ENCODE measurements at places on chromosomes 2 and 18.
A peak's percentile ranks its signal among the peaks of the same experiment; 100 is the strongest.

DNA sequence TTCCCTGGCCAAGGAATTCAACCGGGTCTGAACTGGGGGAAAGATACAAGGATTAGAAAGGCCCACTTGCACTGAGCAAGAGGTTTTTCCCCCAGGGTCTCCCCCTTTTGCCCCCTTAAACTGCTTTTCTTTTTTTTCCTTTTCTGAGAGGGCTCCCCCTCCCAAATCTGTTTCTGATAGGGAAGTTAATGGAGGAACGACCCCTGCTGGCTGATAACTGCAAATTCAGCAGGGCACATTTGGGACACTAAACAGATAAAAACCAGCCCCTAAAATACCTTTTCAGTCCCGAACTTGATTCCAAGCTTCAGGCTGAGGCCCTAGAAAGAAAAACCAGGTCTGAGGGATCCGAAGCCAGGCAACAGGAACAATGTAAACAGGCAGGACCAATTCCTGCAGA is 1012.4 kb upstream of the CRIM1 start:
- no peak for DNase-seq

DNA sequence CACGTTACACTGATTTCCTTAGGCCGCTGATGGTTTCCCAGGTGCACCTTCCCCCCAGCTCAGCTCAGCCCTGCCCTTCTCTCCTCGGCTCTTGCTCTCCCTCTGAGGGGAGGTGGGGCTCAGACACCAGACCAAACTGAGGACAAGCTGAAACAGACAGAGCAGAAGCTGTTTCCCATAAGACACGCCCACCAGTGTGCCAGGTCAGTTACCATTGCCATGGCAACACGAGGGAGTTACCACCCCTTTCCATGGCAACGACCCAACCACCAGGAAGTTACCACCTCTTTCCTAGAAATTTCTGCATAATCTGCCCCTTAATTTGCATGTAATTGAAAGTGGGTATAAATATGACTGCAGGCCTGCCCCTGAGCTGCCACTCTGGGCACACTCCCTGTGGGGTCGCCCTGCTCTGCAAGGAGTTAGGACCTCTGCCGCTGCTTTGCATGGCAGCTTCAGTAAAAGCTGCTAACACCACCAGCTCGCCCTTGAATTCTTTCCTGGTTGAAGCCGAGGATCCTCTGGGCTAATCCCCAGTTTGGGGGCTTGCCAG is 120.9 kb upstream of the SMIM21 start:
- peak; percentile 53 for DNase-seq

DNA sequence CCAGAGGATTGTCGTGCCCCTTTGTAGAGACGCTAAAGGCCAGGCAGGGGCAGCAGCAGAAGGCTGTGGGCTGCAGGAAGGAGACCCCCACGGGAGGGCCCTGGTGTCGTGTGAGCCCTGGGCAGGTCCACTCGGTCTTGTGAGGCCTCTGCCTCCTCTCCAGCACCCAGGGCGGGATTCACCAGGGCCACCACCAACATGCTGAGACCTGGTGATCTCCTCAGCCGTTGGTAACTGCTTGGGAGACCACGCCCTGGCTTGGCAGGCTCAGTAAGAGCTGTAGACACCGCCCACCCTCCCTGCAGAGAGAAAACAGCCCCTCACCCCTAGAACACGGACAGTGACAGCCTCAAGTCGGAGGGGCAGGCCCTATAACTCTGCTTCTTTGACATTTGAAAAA is 21.1 kb downstream of the MBP start:
- no peak for DNase-seq

DNA sequence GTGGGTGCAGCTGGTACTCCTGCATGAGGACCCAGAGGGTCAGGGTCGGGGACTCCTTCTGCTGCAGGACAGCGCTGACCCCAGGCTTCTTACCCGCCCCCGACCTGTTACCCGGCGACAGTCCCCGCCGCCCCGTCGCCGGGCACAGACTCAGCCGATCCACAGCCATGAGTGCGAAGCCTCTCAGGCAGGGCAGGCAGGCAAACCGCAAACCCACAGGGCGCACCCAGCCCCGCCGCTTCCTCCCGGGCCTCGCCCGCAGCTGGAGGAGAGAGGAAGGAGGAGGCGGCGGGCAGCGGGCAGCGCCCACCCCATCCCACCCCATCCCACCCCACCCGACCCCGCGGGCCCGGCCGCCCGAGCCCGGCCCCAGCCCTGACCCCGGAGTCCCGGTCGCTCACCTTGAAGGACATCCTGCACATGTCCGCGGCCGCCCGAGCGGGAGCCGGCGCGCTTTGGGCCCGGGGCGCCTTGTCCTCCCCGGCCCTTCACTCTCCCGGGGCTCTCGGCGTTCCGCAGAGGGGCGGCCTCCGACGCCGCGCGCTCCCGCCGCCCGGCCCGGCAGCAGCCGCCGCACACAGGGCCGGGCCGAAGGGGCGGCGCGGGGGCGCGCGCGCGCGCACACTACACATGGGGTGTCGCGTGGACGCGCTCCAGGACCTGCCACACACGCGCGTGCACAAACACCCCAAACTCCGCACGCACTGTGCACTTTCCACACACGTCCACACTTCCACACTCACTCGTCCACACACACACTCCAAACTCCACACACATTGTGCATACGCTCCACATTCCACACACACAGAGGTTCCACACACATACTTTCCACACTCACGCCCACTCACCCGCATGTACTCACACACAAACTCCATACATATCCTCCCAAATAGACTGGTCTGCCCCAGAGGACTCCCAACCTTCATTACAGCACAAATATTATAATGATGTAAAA is at the start of gene ANKRD29:
Gene ANKRD29, minus strand, starts transcription at position 603 of the 955 bp plus-strand sequence. Its CDS starts 181 bp downstream, at position 422.
- DNase-seq, result peak; percentile 7

GRCh38 chr18:62085756-62086155 is 101.1 kb downstream of the PIGN start:
- DNase-seq, result no peak

GRCh38 chr2:173397539-173397938 is 42.9 kb downstream of the CDCA7 start:
- no peak for DNase-seq

GRCh38 chr2:136005462-136006196 is 20.2 kb upstream of the DARS1 start:
- no peak for DNase-seq

DNA sequence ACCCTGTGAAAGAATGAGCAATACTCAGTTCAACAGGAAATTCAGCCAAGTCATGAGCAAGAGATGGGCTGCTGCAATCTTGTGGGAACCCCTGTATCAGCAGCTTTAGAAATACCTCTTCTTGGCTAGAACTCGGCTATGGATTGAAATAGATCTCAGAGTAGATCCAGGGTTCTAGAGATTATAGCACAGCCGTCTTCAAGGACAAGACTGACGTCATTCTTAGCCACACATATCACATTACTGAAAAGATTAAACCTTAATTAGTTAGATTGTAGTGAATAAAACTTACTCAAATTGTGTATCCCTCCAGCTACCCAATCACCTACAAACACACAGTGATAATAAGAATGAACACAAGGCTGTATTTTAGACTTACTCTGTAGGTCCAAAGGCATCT is 776.4 kb downstream of the EPHA4 start:
- DNase-seq, result no peak

GRCh38 chr2:216665717-216666116 is 29.6 kb downstream of the IGFBP5 start:
- peak; percentile 77 for DNase-seq

- DNase-seq, result no peak
Measured at GRCh38 chr2:20496076-20496872, 49.4 kb downstream of the RHOB start.

DNA sequence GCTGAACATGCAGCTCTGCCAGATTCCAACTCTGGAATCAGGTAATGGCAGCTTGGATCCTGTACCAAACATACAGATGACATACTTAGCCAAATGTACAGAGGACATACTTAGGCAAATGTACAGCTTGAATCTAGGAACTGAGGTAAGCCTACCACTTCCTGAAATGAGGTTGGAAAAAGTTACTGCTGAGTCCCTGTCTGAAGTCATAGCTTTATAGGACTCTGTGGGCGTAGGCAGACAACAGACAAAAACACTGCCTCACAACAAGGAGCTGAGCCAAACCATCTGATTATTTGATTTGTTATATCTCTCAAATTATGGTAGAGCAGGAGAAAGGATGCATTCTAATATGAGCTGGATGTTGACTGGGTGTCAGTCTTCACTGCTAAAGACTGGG is 290.2 kb upstream of the TCF4 start:
- no peak for DNase-seq

DNA sequence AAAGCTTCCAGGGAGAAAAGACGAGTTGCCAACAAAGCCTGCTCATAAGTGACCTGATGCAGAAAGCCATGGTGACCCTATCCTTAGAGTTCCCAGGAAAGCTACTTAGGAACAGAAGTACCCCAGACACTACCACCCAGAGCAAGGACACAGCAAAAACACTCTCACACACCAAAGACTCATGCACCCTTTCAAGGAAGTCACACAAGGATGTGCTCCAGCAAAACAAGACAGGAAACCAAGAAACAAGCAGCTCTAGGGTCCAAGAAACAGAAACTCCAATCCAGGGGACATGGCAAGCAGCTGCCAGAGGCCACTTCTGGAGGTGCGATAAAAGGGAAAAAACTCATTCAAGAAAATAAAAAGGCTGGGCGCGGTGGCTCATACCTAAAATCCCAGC is 5.7 kb downstream of the KIF1A start:
- no peak for DNase-seq

DNA sequence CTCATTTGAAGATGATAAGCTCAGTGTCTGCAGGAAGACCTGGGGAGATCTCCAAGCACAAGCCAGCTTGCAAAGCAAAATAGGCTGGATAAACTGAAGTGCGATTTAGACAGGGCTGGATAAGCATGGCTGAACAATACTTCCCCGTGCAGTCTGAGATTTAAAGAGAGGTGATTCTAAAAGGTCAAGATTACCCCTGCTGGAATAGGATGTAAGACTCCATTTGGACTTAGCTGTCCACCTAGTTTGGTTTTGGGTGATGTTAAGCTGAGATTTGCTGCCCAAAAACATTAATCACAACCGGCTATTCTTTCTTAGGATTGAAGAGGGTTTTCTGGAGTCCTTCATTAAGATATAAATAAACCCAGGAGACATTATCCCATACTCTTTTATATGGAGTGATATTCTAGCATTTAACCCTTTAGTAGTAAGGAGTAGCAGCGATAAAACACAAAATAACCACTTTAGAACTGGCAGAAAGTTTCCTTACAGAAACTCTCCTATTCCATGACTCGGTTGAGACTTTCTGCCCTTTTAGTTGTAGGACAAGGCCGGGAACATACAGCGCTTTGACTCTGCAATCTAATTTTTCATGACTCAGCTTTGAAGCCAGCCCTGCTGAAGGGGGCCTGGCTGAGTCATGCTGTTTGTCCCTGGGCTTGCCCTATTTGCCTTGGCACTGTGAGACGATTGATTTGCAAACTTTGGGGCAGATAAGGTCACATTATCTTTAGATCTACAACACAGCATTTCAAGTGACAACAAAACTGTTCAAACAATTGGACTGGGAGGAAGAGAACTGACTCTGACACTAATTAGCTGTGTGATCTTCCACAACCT is 238.2 kb downstream of the GCA start:
- DNase-seq, result no peak

DNA sequence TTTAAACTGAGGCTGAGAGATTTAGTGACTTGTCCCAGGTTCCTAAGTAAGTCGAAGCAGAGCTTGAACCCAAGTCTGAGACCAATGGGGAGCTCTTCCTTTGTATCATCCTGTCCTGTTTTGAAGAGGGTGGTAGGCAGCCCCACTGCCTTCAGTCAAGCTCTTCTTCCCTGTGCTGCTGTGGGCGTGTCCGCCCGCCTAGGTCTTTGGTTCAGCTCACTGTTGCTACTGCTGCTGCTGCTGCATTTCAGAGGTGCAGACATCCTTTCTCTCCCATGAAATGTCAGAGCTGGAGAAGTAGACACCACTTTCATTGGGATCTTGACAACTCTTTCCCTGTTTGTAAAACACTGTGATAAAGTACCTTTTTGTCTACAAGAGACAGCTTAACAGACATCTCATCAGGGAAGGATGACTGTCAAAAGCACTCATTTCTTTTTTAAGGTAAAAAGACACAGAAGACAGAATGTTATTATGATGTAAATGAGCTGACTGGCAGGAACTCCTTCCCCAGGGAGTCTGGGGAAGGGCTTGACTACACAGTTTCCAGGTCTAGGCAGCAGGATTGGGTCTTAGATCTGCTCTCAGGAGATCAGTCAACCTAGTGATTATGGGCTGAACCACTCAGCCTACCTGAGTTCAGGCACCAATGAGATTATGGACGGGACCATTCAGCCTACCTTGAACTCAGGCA is 91.7 kb upstream of the TRIB2 start:
- no peak for DNase-seq

GRCh38 chr18:78069784-78070664 is 820.4 kb downstream of the GALR1 start:
- peak; percentile 62 for DNase-seq

GRCh38 chr2:112876971-112877361 is 34.0 kb upstream of the IL37 start:
- DNase-seq, result no peak

GRCh38 chr2:230956827-230957755 is 32.0 kb upstream of the GPR55 start:
- DNase-seq, result peak; percentile 60

DNA sequence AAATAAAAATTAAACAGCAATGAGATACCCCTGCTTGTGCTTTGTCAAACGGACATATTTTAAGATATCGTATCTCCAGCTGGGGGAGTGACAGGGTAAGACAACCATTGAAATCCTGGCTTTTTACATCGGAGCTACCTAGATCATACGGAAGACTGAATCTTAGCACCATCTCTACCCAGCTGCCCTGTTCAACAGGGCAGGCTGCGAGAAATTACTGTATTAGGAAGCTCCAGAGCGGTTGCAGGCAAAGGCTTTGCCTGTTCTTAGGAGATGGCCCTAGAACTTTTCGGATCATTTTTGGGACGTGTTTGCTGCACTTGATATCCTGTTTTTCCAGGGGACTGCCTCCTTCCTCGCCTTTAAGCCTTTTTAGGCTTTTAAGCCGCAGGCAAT is 2.0 kb upstream of the PRKCE start:
- DNase-seq, result no peak

DNA sequence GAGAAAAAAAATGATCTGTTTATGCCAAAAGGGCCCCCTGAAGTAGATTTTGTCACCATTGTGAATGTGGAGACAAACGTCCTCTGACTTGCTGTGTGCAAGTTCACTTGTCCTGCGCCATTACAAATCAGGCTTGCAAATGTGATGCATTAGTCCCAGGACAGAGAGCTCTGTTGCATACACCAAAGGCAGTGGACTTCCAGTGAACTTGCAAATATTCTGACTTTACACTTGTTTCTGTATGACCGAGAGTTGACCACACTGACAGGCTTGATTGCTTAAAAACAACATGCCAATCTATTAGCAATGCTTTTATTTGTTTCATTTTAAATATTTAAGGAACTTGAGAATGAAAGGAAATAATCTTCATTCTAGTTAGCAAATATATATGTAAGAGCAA is 293.2 kb downstream of the PLCL1 start:
- DNase-seq, result no peak

- no peak for DNase-seq
Measured at GRCh38 chr2:113010088-113010487, 4.8 kb downstream of the IL36A start.

- no peak for DNase-seq
Measured at GRCh38 chr2:128145651-128146050, 54.7 kb downstream of the UGGT1 start.

GRCh38 chr2:50196775-50197480 is 835.0 kb downstream of the NRXN1 start:
- no peak for DNase-seq

Measured in umbilical cord (tissue), 2 donors.